Astrocyte (in vitro differentiated cells and primary cell): ENCODE measurements at places on chromosomes 1 and 21.

DNA sequence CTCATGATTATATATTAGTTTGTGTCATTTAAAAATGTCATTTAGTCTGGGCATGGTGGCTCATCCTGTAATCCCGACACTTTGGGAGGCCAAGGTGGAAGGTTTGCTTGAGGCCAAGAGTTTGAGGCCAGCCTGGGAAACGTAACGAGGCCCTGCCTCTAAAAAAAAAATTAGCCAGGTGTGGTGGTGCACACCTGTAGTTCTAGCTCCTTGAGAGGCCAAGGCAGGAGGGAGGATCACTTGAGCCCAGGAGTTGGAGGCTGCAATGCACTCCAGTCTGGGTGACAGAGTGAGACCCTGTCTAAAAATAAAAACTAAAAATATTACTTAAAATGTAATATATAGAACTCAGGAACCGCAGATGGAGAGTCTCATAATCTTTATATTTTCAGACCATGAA is 34.6 kb downstream of the RUNX3 start:
- DNase-seq: no peak

DNA sequence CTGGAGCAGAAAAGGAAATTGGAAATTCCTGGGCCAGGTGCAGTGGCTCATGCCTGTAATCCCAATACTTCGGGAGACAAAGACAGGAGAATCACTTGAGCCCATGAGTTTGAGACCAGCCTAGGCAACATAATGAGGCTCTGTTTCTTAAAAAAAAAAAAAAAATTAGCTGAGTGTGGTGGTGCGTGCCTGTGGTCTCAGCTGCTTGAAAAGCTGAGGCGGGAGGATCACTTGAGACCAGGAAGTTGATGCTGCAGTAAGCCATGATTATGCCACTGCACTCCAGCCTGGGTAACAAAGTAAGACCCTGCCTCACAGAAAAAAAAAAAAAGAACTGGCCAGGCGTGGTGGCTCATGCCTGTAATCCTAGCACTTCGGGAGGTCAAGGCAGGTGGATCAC is 56.7 kb downstream of the SRSF11 start:
- no peak for DNase-seq

DNA sequence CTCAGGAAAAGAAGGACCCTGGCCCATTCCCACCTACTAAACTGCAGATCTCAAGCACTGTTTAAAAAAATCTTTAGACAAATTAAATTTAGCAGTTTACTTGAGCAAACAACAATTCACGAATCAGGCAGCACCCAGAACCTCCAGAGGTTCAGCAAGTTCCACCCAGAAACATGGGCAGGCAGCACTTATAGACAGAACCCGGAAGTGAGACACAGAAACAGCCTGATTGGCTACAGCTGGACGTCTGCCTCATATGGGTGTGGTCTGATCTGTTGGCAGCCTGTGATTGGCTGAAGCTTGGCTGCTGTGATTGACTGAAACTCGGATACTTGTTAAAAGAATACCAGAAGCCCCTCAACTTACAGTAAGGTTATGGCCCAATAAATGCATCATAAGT is 34.7 kb upstream of the COL6A2 start:
- no peak for DNase-seq

- DNase-seq: no peak
Observed at GRCh38 chr1:11198257-11198656, 9.1 kb downstream of the ANGPTL7 start.

DNA sequence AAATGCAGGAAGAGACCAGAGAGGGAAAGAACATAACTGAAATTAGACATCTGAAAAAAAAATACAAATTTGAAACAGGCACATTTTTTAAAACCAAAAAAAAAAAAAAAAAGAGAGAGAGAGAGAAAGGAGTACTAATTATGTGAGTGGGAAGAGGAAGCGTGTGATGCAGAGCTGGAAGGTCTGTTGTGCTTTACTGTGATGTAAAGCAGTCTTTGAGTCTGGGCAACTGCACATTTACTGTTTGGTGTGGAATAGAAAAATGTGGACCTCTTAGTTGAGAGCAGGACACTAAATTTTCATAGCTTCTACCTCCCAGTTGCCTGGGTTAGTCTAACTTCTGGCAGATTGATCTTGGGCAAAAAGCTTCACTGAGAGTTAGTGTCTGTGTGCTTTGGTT is 16.5 kb downstream of the LHX9 start:
- no peak for DNase-seq

- peak; percentile 92 for DNase-seq
Observed at GRCh38 chr1:173392895-173393658, 84.1 kb upstream of the PRDX6 start.

- no peak for DNase-seq
Observed at GRCh38 chr1:10917513-10918454, 94.7 kb upstream of the TARDBP start.

DNA sequence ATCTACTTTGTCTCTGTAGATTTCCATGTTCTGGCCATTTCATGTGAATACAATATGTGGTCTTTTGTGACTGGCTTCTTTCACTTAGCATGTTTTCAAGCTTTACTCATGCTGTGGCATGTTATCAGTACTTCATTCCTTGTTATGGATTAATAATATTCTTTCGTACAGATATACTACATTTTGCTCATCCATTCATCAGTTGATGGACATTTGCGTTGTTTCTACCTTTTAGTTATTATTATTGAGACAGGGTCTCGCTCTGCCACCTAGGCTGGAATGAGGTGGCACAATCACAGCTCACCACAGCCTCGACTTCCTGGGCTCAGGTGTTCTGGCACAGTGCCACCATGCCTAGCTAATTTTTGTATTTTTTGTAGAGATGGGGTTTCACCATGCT is 21.4 kb downstream of the SFPQ start:
- DNase-seq: no peak

GRCh38 chr1:167543199-167543990 is 10.2 kb downstream of the CREG1 start:
- no peak for DNase-seq

DNA sequence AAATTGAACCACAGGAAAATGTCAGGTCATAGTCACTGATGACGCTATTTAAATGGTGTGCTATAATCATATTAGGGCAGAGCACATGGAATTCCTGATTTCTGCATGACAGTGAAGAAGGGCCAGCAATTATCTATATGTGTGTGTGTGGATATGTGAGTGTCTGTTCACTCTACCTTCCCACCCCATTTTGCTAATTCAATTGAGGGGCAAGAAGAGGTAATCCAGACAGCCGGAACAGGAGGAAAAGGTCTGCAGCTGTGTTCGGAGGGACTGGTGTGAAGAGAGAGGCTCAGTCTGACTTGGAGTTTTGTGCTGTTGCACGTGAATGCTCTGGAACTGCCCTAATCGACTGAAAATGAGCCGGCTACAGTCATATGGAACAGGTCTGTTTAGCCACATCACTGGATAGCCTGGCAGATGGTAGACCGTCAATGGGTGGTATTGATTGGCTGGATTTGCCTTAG is 5.1 kb upstream of the ELAVL4 start:
- DNase-seq: no peak

DNA sequence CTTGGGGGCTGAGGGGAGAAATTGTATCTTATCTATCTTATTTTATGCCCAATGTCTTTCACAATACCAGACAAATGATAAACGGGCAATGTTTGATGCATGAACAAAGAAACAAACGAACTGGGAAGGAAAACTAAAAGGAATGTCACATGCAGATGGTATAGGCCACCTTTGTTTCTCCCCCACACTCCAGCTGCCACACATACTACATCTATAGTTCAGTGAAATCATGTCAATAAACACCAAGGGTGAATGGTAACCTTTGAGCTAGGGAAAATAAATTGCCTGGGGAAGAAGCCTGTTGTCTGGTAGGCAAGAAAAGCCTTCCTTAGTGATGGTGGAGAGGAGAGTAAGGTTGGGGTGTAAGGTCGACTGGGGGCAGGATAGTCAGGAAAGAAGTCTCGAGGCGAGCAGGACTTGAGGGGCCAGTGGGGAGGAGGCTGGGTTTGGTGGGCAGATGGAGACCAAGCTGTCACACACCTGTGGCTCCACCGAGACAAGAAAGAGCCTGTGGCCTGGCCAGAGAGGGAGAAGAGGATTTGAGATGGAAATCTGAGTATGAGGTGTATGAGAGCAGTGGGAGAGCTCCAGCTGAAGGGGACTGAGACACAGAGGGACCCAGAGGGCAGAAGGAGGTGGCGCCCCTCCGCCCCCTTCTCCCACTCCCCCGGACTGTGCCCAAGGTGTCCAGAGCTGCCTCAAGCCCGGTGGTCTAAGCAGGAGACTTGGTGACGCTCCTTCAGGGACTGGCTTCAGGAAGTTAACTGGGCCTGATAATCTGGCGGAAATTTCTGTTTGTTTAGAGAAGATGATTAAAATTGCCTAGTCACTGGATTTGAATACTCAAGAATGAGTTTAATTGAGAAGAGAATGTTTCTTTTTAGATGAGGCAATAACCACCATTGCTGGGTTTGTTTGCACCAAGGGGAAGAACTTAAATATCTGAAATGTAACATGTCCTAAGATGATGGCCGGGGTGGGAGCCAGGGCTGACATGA is 37.3 kb downstream of the ATF3 start:
- DNase-seq: no peak

GRCh38 chr1:190170321-190170720 is 307.3 kb downstream of the BRINP3 start:
- peak; percentile 70 for DNase-seq

DNA sequence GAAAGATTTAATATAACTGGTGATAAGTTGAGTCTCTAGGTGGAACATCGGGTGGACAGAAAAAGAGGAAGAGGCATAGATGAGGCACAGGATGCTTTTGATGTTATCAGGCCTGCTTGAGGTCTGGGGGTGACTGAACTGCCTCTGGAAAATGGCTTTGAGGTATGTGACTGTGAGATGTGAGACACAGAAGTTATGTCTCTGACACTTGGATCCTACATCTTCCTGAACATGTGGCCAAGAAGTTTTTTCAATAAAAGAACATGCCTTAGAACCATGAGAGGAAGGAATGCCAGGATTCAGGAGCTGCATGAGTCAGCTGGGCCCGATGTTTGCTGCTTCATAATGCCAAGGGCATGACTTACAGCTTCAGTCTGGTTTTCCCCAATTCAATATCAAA is 11.5 kb upstream of the AIM2 start:
- DNase-seq: peak; percentile 82

DNA sequence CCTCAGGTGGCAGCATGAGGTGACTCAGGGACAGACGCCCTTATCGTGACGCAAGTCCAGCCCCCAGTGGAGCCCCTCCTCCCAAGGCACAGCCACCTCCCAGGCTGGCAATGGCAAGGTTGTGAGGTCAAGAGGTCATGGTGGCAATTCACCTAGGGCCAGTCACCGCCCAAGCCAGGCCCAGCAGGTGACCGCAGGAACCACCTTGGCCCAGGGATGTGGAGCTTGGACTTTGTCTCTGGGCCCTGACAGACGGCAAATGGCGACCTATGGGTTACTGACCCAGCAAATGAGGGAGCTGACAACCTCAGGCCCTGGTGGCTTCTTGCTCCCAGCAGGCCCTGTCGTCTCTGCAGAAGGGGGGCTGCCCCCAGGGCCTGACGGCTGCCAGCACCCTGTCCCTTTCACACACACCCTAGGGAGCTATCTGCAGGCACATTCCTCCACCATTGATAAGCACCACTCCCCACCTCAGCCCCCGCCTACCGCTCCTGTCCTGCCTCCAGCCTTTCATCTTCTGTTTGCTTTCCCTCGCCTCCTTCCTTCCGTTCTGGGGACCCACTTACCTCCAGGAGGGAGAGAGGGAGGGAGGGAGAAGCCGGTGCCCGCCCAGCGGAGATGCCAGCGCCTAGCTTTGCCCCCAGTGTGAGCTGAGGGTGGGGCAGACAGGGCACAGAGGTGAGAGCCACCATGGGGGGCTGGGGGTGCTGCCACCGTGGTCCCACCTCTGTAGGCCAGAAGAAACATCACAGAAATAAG is 12.1 kb downstream of the EPHA2 start:
- DNase-seq: peak; percentile 65

DNA sequence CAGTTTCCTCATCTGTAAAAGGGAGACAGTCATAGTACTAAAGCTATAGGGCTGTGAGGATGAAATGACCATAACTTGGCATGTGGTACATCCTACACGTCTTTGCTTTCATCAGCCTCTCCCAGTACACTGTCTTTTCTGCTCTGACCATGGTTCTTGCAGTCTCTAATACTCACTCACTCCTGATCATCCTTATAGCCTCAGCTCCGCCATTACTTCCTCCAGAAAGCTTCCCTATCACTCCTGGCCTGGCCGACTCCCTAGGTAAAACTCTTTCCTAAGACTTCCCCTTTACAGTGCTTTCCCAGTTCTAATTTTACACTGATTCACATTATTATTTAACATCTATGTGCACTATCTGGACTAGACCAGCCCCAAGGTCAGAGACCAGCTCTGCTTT is 5.0 kb upstream of the MRPL24 start:
- no peak for DNase-seq

- no peak for DNase-seq
Observed at GRCh38 chr21:14273736-14274538, 58.0 kb downstream of the RBM11 start.

DNA sequence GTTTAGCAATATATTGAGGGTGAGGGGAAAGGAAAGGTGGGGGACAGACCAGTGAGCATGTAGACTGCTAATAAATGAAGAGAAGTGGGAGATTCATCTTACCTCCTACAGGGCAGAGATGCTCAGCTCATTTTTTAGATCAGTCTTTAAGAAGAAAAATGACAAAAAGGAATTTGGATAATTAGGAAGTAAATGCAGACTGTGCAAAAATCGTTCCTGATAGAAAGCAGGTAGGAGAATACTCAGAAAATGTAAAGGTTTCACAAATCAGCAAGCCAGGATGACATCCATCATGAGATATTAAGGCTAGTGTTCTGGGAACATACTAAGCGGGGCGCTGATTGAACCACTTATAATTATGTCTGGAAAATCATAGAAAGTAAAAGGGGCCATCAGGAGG is 106.3 kb downstream of the RNF220 start:
- no peak for DNase-seq

DNA sequence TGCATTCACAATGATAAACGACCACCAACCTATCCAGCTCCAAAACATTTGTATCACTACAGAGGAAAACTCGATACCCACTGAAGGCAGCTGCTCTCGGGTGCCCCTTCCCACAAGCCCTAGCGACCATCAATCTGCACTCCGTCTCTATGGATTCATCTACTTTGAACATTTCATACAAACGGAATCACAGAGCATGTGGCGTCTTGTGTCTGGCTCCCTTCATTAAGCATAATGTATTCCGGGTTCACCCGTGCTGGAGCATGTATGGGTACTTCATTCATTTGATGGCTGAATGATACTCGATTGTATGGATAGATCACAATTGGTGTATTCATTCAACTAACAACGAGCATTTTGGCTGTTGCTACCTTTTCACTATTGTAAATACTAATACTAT is 340.2 kb downstream of the SMYD3 start:
- DNase-seq: no peak

DNA sequence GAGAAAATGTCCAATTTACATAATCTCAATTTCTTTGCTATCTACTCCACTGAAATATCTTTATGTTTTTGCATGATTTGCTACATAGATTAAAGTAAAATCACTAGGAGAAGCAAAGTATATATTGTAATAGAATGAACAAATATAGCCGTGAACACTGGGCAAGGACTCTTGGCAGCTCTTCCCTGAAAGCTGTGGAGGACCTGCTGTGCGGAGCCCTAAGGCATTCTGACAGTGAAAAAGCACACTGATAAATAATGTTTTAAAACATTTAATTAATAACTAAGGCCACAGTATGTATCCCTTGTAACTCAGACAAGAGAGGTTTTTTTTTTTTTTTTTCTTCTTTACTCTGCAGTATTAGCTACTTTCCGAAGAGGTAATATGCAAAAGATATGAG is 256.1 kb upstream of the DPYD start:
- DNase-seq: no peak
